ENCODE measurements at places on chromosomes 7 and 10. TPM values are rescaled to one million over a fixed set of nuclear protein-coding genes. Genes with fewer than 3 reads are reported as not detected.

The UBE2D4 gene
- 12.8 TPM for total RNA-seq

The JAZF1 gene
- 3.4 TPM for total RNA-seq

The CALN1 gene
- total RNA-seq: not detected

The DYNC1I1 gene
- not detected for total RNA-seq

The DLG5 gene
- 2.6 TPM for total RNA-seq

The INSIG1 gene
- total RNA-seq: 74.8 TPM

The SLC26A3 gene
- total RNA-seq: not detected

The PNLIPRP1 gene
- total RNA-seq: not detected

The MEIG1 gene
- total RNA-seq: 0.93 TPM

The PCGF5 gene
- total RNA-seq: 36.4 TPM

The AGBL3 gene
- 3.6 TPM for total RNA-seq

The GIMAP5 gene
- 32.1 TPM for total RNA-seq

The EEPD1 gene
- 0.50 TPM for total RNA-seq

The CH25H gene
- 0.22 TPM for total RNA-seq

The SKAP2 gene
- 5.6 TPM for total RNA-seq

The TRIM50 gene
- not detected for total RNA-seq

GRCh38 chr7:99005776-99006175 lies 127.4 kb downstream of the TRRAP start:
- H3K27me3 ChIP-seq: no peaks in the 10 kb centered on the region
- H3K27ac ChIP-seq: no peak overlapping the region
- H3K36me3 ChIP-seq: peaks cover 40% of the 10 kb centered on the region
- DNase-seq: no peak
- H3K4me1 ChIP-seq: no peaks in the 10 kb centered on the region

- DNase-seq: no peak
- H3K27ac ChIP-seq: no peak overlapping the region
- no peak overlapping the region for H3K4me3 ChIP-seq
Measured at GRCh38 chr10:67098461-67098860, 172.6 kb downstream of the LRRTM3 start.

DNA sequence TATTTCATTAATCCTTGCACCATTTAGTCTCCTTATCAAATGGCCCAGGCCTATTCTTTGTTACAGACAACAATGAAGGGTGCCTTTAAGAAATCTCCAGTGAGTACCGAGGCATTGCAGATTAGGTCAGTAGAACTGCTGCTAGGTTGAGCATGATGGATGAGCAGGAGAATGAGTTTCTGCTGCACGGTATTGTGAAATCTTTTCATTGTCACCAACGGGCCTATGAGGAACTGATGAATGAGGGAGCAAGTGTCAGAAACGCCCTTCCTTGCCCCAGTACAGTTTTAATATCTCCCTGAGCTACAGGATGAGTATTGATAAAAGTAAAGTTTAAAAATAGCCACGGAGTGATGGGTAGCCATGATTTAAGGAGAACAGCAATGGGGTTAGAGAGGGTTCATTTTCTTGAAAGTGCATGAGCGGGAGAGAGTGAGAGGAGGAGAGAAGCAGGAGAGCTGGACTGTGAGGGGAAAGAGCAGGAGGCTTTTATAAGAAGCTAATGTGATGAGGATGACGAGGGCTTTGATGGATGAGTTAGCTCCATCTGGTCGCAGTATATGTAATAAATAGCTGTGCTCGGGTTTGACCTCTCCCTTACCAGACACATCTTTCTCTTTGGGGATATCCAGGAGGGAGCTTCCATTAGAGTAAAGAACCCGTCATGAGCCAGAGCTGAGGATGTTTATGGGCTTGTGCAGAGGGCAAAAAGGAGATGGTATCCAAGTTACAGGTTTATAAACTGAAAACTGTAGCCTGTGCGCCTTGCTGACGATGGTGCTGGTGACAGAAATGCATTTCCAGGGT lies 526.1 kb downstream of the LRMDA start:
- H3K36me3 ChIP-seq: no peaks in the 10 kb centered on the region
- H3K27ac ChIP-seq: no peak overlapping the region
- H3K4me1 ChIP-seq: no peaks in the 10 kb centered on the region
- DNase-seq: no peak
- no peaks in the 10 kb centered on the region for H3K27me3 ChIP-seq
- H3K4me3 ChIP-seq: no peak overlapping the region

- H3K4me3 ChIP-seq: no peak overlapping the region
- H3K27me3 ChIP-seq: peaks cover 2% of the 10 kb centered on the region
- DNase-seq: peak; percentile 48
- H3K36me3 ChIP-seq: no peaks in the 10 kb centered on the region
- peaks cover 10% of the 10 kb centered on the region for H3K4me1 ChIP-seq
- no peak overlapping the region for H3K27ac ChIP-seq
Measured at GRCh38 chr10:124074501-124075109, 18.8 kb downstream of the CHST15 start.

DNA sequence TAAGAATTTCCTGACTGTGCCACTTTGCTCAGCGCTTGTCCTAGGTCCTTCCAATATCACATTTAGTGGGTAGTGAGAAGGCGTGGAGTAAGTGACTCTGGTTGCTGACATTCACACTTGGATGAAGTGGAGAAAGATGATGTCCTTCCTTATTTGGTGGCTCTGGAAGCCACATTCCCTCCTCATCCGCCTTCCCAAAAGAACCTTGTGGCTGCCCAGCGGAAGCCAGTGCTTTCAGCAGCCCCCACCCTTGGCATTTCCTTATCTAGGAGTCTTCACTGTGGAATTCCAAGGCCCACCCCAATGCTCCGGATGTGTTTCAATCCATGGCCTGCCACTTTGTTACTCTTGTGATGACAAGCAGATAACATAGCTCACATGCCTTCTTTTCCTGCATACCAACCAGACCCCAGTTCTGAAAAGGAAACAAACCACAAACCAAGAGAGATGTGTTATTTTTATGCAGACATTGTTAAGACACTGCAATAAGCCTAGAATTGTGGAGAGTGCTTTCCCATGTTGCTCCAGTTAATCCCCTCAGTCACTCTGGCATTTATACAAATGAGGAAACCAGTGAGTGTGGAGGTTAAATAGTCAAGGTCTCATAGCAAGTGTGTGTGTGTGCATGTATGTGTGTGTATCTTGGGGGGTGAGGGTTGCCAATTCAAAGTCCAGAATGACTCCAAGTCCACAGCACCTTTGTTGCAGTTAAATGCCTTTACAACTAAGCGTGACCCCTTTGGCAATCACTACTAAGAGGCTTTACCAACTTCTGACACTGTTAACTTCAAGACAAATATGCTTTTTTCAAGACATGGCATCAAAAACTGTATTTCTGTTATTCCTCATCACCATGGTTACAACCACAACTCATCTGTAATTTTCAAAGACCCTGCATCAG lies 10.3 kb upstream of the ANKRD1 start:
- H3K4me3 ChIP-seq: no peak overlapping the region
- H3K4me1 ChIP-seq: peaks cover 2% of the 10 kb centered on the region
- no peak overlapping the region for H3K27ac ChIP-seq

DNA sequence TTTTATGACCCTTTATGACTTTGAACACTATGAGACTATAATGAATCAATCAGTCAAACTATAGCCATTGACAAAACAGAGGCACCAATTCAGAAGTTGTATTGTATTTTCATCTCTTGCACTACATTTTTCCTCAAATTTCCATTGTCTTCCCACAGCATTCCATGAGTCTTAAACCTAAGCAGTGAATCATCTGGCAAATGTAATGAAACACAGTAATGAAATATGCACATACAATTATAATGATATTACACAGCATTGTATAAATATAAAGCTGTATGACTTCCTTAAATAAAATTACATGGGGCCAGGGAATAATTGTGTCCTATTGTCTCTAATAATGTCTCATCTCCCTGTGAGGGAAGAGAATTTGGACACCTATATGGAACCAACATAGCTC lies 45.0 kb downstream of the VWDE start:
- no peak for DNase-seq
- peaks cover 2% of the 10 kb centered on the region for H3K27me3 ChIP-seq
- H3K4me1 ChIP-seq: no peaks in the 10 kb centered on the region

DNA sequence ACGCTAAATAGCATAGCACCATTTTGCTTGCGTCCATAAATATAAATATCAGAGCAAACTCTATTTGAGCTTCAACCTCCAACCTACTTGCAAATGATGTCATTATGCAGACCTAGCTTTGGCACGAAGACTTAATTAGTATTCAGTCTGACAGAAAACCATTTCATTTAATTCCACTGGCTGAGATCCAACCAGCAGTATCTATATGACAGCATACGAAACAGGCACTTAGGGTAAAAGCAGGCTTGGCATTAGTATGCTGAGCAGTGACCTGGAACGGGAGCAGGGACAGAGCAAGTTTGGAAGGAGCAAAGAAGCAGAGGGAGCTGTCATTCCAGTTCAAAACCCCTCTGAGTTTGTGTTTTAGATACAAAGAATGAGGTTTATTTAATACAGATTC lies 312.5 kb upstream of the CHRM2 start:
- no peak for DNase-seq
- H3K27me3 ChIP-seq: no peaks in the 10 kb centered on the region
- no peaks in the 10 kb centered on the region for H3K36me3 ChIP-seq
- H3K4me3 ChIP-seq: no peak overlapping the region
- H3K4me1 ChIP-seq: no peaks in the 10 kb centered on the region
- no peak overlapping the region for H3K27ac ChIP-seq

DNA sequence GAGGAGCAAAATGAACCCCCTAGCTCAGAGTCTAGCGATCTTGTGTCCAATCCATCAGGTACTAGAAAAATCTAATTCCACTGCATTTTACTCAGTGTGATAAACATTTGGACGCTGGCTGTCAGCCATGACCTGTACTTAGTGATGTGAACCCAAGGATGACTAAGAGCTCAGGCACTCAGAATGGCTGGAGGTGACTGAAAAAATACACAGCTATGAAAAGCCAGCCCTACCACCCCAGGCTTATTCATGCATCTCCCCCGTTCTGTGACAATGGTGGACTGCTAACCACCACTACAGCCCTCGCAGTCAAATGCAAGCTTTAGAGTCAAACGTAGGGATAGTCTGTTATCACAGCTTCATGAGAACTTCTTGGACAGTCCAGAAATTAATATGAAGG lies 14.9 kb downstream of the AFAP1L2 start:
- peaks cover 8% of the 10 kb centered on the region for H3K27me3 ChIP-seq
- H3K4me1 ChIP-seq: peaks cover 6% of the 10 kb centered on the region
- no peak overlapping the region for H3K4me3 ChIP-seq
- H3K27ac ChIP-seq: no peak overlapping the region

DNA sequence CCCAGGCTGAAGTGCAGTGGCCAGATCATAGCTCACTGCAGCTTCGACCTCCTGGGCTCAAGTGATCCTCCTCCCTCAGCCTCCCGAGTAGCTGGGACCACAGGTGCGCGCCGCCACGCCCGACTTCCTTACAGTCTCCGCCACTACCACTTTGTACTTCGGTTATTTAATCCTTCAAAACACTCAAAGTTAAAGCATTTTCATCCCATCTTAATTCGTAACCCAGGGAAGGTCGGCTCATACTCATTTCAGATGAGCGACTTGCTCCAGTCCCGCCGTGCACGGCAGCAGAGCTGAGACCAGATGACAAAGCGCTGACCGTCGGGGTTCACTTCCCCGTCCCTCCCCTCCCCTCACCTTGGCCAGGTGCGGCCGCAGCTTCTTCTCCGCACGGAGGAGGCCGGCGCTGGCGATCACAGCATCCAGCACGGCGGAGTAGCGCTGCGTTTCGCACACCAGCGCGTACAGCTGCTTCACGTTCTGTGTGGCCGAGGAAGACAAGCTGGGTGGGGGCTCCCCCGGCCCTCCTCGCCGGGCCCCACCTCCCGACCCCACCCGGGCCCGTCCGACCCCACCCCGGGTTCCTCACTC lies 457 bp downstream of the NSUN5 start:
- peak overlapping the region; percentile 93 for H3K27ac ChIP-seq
- peaks cover 24% of the 10 kb centered on the region for H3K36me3 ChIP-seq
- no peaks in the 10 kb centered on the region for H3K27me3 ChIP-seq
- peak; percentile 17 for DNase-seq

DNA sequence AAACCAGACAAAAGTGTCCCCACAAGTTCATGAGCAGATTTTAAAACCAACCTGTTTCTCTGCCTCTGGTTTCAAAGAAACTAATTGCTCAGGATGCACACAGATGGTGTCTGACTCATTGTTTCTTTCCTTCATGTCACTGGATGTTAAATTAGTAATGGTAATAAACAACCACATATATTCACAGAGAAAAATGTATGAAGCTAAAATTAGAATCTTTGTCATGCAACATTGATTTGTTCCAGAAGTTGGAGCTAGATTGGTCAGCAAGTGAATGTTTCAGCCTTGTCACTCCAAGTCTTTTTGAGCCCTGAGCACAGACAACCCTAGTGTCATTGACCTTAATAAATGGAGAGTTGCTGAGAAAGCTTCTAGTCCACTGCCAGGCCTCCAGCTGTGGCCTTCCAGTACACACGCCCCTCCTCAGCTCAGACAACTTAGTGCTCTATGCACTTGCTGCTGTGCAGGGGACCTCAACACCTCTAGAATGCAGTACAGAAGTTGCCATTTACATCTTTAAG lies 175.9 kb downstream of the CCDC71L start:
- no peaks in the 10 kb centered on the region for H3K36me3 ChIP-seq
- peaks cover 57% of the 10 kb centered on the region for H3K4me1 ChIP-seq
- peaks cover 23% of the 10 kb centered on the region for H3K27me3 ChIP-seq
- H3K27ac ChIP-seq: peak overlapping the region; percentile 81
- H3K4me3 ChIP-seq: no peak overlapping the region

DNA sequence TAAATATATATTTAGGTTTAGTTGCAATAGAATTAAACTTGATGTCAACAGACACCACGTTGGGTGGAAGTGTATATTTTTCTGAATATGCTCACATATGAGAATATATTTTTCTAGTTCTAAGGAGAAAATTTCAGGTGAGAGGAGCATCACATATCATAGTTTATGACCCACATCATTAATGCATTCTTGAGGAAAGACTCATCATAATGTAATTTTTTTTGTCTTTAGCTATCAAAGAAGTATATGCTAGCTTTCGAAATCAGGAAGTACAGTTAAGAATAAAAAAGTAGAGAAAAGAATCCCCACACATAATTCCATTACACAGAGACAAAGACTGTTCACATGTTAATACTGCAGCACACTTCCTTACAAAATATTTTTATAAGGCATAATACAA lies 30.4 kb downstream of the A1CF start:
- peaks cover 9% of the 10 kb centered on the region for H3K27me3 ChIP-seq
- H3K4me3 ChIP-seq: no peak overlapping the region

GRCh38 chr10:5168897-5169420 lies 16.0 kb downstream of the AKR1C8 start:
- peak; percentile 20 for DNase-seq
- H3K4me3 ChIP-seq: no peak overlapping the region
- peaks cover 3% of the 10 kb centered on the region for H3K4me1 ChIP-seq
- peaks cover 12% of the 10 kb centered on the region for H3K36me3 ChIP-seq

- peak; percentile 89 for DNase-seq
- H3K4me3 ChIP-seq: peak within 1 kb of the TSS; percentile 86
- H3K27me3 ChIP-seq: no peaks in the 10 kb centered on the region
- peaks cover 53% of the 10 kb centered on the region for H3K4me1 ChIP-seq
- H3K27ac ChIP-seq: peak within 1 kb of the TSS; percentile 97
- peaks cover 14% of the 10 kb centered on the region for H3K36me3 ChIP-seq
Measured at GRCh38 chr7:148698397-148699023, at the start of gene CUL1. TSS of gene CUL1 (plus strand) at chr7:148698903. CDS start at chr7:148730123, 31,220 bp downstream.

- H3K4me3 ChIP-seq: no peak overlapping the region
- no peaks in the 10 kb centered on the region for H3K4me1 ChIP-seq
- DNase-seq: no peak
Measured at GRCh38 chr10:20627946-20628507, 269.1 kb downstream of the NEBL start.

GRCh38 chr10:69740126-69740525 lies 61.6 kb upstream of the COL13A1 start:
- H3K4me1 ChIP-seq: peaks cover 2% of the 10 kb centered on the region
- DNase-seq: no peak
- no peaks in the 10 kb centered on the region for H3K36me3 ChIP-seq

- H3K27ac ChIP-seq: no peak overlapping the region
- no peak for DNase-seq
Measured at GRCh38 chr10:86063341-86063740, 303.3 kb downstream of the GRID1 start.
